Foreskin keratinocyte (primary cell): ENCODE measurements at places on chromosomes 2 and 18. TPM values are rescaled to one million over a fixed set of nuclear protein-coding genes. Genes with fewer than 3 reads are reported as not detected.

OTX1 gene
- total RNA-seq: 3.8 and 4.5 TPM in 2 replicates

EIF2B4 gene
- 39.9 and 45.6 TPM in 2 replicates for total RNA-seq

SP110 gene
- total RNA-seq: 29.9 and 32.1 TPM in 2 replicates

MATN3 gene
- 2.2 and 4.3 TPM in 2 replicates for total RNA-seq
